H4 (cell line): ENCODE measurements at places on chromosomes 2 and 18. TPM values are rescaled to one million over a fixed set of nuclear protein-coding genes. Genes with fewer than 3 reads are reported as not detected.
A peak's percentile ranks its signal among the peaks of the same experiment; 100 is the strongest.

GPR55 gene
- total RNA-seq = 0.66 and 0.87 TPM in 2 replicates

C2orf80 gene
- total RNA-seq = not detected in 2 replicates

DNA sequence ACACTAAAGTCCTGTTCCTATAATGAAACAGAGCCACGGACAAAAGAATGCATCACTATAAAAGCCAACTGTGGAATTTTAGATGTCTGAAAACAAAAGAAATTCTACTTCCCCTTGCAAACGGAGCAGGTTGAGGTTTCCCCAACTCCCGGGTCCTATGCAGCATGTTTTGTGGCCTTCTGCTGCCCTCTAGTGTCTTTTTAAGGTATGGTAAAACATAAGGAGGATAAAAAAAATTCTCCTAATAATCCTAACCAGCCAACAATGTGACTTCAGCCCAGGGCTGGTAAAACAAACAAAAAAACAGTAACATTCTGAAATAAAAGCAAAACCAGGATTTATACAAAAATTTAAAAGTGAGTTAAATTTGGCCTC is 539.5 kb downstream of the NRXN1 start:
- peak; percentile 64 for DNase-seq

DNA sequence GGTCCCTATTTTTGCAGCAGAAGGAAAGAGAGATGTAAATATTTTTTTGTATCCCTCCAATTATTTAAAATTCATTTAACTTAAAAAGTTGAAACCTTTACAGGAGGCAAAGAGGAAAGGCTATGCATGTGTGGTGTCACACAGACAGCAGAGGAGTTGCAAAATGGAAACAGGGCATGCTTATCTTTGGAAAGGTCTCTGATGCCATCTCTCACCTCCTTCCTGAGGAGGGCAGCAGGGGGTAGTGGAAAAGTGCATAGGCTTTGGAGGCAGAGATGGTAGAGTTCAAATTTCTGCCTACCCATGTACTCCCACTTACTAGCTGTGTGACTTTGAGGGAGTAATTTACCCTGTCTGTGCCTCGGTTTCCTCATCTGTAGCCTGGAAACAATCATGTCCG is 99.6 kb upstream of the MCFD2 start:
- DNase-seq = no peak

DNA sequence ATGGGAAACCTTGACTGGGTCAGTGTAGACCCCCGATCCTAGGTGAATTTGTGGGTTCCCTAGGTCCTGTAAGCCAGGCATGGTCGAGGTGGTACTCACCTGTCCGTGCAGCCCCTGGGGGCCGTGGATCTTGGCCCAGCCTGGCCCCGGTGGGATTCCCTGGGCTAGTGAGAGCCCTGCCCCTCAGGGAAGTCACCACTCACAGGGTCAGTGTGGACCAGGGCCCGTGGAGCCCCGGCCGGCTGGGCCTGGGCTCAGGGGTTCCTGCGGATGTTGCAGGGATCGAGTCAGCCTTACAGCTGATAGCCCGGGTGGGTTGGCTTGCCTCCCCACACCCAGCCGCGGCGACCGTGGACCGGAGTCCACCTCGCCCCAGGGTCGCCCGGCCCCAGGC is 528 bp downstream of the ATG9A start:
- no peak for DNase-seq

- DNase-seq = no peak
These were observed 64.8 kb downstream of the MOGAT1 start for GRCh38 chr2:222736301-222736700.

- DNase-seq = no peak
These were observed 91.9 kb upstream of the TPO start for GRCh38 chr2:1321321-1321720.

DNA sequence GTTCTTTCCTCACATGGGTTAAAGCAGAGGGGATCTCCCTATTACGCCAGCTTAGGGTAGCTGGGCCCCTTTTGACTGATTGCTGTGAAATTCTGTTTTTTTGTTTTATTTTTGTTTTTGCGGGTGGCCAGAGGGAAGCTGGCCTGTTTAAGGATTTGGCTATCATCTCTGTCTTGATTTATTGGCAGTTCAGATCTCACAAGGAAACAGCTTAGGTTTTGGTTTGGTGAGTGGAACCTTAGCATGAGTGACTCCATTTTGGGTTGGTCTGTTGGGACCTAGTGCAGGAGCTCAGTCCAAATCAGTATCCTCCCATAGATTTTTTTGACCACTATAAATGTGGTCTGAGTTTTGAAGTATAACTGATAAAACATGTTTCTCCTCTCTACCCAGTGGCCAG is 25.6 kb upstream of the NTSR2 start:
- DNase-seq = no peak

- no peak for DNase-seq
These were observed 34.7 kb downstream of the SFXN5 start for GRCh38 chr2:73036766-73037165.

- no peak for DNase-seq
These were observed 219.6 kb downstream of the ANAPC1 start for GRCh38 chr2:111664275-111664850.
